Lung (tissue), 17 donors: ENCODE measurements at places on chromosomes 12 and 14. TPM values are rescaled to one million over a fixed set of nuclear protein-coding genes. Genes with fewer than 3 reads are reported as not detected.

- DNase-seq = peak; percentile 77
Observed at GRCh38 chr14:61099216-61099835, 118.3 kb downstream of the SLC38A6 start.

DNA sequence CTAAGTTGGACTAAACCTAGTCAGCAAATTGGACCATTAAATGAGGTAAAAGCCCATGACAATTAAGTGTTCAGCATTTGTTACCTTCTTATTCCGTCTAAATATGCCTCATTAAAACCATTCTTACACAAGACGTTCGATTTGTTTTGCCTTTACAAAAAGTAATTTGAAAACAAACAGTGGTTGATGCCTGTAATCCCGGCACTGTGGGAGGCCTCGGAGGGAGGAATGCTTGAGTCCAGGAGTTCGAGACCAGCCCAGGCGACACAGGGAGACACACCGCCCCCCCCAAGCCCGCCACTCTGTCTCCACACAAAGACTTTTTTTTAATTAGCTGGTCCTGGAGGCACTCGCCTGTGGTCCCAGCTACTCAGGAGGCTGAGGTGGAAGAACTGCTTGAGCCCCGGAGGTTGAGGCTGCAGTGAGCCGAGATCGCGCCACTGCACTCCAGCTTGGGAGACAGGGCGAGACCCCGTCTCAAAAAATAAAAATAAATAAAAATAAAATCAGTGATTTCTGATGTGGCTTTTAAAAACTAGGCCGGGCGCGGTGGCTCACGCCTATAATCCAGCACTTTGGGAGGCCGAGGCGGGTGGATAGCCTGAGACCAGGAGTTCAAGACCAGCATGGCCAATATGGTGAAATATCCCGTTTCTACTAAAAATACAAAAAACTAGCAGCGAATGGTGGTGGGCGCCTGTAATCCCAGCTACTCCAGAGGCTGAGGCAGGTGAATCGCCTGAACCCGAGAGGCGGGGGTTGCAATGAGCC, 856 bp upstream of the EIF4B start:
- peak; percentile 8 for DNase-seq

DNA sequence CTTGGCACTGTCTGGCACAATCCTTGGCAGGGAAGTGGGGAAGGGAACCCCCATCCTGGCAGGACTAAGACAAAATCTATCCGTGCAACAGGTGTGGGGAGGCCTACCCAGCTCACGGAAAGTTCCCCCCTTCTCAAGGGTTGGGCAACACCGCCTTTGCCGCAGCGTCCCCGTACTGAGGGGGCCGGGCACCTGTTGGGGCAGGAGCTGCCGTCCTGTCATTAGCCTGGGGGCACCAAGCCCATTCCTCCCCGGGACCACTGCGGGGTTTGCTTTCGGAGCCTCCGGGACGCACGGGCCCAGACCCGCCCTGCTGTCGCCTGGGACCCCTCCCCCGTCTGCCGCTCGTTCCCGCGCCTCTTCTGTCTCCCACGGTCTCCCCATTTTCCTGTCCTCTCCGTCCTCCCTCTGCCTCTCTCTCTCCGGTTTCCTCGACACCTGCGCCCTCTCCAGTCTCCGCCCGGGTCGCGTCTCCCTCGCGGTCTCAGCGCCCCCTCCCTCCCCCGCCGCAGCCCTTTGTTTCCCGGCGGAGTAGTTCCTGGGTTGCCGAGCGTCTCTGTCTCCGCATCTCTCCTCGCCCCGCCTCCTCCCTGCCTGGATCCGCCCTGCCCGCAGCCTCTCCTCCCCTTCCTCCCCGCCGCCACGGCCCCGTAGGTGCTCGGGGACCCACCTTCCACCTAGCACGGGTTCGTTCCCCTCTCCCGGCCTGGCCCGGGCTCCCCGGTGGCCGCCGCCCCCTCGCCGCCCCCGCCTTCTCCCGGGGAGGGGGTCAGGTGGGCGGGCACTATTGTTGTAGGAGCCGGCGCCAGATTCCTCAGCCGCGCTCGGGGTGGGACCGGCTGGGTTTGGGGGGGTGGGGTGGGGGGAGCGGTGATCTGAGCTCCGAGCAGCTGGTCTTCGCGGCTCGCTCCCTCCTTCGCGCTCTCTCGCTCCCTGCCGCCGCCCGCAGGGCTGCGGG, at the start of gene CACNB3:
Gene CACNB3, plus strand, starts transcription at position 624 of the 958 bp plus-strand sequence. CDS start 434 bp downstream, outside the sequence.
- DNase-seq = peak; percentile 68

DNA sequence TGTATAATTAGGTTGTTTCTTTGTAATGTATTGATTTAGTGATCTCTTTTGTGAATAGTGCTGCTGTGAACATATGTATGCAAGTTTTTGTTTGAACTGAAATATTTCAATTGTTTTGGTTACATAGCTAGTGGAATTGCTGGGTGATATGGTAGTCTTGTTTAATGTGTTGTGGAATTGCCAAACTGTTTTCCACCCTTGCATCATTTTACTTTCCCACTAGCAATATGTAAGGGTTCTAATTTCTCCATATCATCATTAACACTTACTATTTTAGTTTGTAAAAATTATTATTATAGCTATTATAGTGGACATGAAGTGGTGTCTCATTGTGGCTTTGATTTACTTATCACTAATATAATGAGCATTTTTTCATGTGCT, 5.9 kb downstream of the G2E3 start:
- DNase-seq = no peak

- DNase-seq = no peak
Observed at GRCh38 chr12:39032448-39032847, 127.1 kb upstream of the CPNE8 start.

- DNase-seq = peak; percentile 97
Observed at GRCh38 chr14:50403419-50403818, 6.7 kb upstream of the CDKL1 start.

DNA sequence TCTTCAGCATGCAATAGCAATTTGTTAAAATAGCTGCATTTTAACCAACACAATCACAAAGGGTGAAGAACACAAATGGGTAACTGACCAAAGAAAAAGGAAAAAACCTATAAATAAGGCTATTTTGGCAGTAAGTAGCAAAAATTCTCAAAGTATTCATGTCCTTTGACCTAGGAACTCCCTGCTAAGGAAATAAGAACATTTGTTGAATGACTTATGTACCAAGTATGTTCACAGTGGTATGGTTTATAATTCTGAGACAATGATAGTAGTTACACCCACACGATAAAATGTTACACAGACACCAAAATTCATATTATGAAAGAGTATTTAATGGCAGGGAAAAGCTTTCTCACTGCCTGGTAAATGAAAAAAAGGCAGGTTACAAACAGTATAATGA, 16.9 kb downstream of the CCDC88C start:
- DNase-seq = no peak

GRCh38 chr12:55725556-55725955, 3.3 kb downstream of the CD63 start:
- no peak for DNase-seq

DNA sequence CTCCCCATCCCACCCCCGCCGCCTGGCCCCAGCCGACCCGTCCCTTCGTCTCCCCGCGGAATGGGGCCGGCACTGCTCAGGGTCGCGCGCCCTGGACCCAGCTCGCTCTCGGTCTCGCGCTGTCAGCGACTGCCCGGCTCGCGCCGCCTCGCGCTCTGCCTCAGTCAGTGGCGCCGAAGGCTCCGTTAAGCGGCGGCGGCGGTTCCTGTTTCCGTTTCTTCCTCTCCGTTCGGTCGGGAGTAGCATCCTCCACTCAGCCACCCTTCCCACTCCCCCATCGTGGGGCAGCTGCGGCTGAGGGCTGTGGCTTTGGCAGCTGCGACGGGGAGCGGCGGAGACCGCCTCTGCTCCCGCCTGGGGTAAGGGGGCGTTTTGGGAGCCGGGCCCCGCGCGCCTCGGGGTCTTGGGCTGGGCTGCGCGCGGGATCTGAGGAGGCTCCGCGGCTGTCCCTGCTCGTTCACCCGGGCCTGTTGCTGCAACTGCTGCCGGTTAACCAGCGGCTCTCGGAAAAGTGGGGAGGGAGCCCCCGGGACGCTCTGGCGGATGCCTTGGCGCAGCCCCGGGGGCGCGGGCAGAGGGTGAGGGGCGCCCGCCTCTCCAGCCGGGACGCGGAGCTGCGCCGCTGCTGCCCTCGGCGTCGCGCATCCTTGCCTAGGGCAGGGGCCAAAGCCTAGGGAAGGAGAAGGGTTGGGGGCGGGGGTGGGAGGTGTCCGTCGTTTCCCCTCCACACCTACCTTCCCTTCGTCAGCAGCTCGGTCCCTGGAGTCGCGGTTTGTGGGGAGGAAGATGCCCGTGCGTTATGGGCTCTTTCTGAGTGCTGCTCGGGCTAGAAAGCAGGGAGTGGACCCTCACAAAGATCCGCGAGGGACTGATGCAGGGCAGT, 567 bp downstream of the FUT8 start:
- DNase-seq = peak; percentile 34

DNA sequence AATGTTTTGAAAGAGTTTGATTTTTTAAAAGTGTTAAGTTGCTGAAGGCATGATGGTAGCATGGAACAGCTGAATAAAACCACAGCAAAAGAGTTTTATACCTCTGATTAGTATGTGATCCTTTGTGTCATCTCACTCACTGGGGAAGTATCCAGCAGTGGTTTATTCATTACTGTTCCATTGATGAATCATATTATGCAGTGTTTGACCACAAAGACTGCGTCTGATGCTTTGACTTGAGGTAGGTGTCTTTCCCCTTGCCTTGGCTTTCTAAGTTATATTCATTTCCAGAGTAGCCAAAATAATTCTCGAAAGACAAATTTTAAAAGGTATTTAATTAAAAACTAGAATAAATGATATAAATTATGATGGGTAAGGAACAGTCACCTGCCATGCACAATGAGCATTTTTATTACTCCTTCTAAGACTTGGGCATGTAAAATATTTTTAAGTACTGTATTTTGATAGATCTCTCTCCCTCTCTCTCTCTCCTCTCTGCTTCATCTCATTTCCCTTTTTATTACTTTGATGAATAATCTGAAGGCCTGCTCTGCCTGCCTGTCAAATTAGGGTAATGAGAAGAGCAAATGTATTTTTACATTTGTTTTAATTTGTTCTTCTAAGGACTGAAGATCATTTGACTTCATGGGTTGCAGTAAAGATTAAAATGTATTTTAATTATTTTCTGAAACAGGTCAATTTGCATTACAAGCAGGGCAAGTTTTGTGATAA, 164.9 kb downstream of the NAV3 start:
- DNase-seq = no peak

DNA sequence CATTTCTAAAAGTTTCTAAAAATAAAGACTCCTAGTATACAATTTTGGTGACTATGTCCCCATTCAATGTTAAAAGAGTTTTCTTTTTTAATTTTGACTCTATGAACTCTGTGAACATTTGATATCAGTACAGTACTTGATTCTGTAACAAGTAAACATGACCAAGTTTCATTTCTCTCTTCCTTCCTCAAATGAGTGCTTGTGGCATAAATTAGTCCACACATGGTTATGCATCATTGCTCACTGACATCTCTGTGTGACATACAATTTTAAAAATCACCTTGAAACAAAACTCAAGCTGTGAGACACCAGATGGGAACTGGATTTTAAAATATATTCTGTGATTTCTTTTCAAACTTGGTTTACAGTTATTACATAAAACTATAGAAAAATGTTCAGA, 253.9 kb upstream of the MDGA2 start:
- DNase-seq = no peak

- DNase-seq = peak; percentile 64
Observed at GRCh38 chr14:34324363-34324795, 137.7 kb downstream of the SPTSSA start.

DNA sequence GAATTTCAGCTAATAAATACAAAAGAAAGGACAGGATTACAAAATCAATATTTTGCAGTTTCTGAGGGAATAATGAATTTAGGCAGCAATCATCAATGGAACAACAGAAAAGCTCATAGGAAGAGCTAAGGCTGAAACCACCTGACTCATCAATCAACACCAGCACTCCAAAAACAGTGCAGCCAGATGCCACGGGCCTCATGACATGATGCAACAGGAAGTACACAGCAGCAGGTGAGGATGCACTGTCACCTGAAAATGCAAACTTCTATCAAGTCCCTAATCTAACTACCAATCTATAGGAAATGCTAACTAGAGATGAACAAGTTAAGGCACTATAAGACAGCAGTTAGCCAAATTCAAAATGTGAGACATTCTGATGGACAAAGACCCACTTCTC, 21.7 kb downstream of the GNS start:
- DNase-seq = no peak

- no peak for DNase-seq
Observed at GRCh38 chr12:109967383-109968031, 28.7 kb downstream of the GIT2 start.

- no peak for DNase-seq
Observed at GRCh38 chr12:32600681-32601080, 78.4 kb upstream of the DNM1L start.

DNA sequence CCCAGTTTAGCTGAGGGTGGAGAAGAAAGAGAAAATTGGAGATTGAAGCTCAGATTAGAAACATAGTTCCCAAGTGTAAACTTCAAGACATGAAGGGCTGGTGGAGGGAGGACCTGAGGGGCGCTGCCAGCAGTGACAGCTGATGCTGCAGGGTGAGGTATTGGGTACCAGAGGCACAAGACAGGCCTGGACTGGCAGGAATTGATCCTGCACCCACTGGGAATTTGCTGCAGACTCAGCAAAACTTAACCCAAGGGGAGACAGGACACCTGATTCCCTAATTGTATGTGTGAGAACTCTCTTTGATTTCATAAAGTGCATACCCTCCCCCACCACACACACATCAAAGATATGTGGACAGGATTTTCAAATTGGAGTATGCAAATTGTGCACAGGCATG, 11.6 kb downstream of the PTPRR start:
- DNase-seq = no peak

DNA sequence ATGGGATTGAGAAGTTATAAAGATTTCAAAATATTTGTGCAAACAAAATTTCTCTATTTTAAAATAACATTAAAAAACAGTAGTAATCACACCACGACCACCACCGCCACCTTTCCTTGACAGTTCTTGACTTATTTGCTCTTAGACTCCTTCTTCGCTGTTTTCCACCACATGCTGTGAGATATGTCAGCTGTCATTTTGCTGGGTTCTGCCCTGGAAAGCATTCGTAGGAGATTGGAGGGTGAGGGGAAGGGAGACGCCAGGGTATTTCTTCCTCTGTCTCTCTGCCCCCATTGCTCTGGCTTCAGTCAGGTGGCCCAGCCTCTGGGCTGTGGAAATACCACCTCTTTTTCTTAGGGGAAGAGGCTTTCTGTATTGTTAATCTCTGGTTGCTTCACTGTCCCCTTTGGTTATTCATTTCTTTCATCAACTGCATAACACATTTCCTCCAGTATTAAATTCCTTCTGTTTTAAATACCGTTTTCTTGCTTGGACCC, 186.2 kb downstream of the NEDD1 start:
- no peak for DNase-seq

RNASE3 gene
- polyA plus RNA-seq = 0.79 TPM

TPH2 gene
- not detected for polyA plus RNA-seq

NT5DC3 gene
- 1.7 TPM for polyA plus RNA-seq

PRPH gene
- polyA plus RNA-seq = 0.19 TPM

HOXC5 gene
- polyA plus RNA-seq = 0.08 TPM

TBC1D30 gene
- 9.3 TPM for polyA plus RNA-seq

VASH1 gene
- polyA plus RNA-seq = 13.1 TPM

TBX5 gene
- 7.1 TPM for polyA plus RNA-seq

DPF3 gene
- 0.17 TPM for polyA plus RNA-seq

SLC35F4 gene
- not detected for polyA plus RNA-seq

RASAL1 gene
- 0.09 TPM for polyA plus RNA-seq

PTPRQ gene
- 0.26 TPM for polyA plus RNA-seq
